CD4-positive, alpha-beta T cell treated with Interleukin-4 for 4 hours (primary cell): ENCODE measurements at places on chromosomes 5 and 9.

DNA sequence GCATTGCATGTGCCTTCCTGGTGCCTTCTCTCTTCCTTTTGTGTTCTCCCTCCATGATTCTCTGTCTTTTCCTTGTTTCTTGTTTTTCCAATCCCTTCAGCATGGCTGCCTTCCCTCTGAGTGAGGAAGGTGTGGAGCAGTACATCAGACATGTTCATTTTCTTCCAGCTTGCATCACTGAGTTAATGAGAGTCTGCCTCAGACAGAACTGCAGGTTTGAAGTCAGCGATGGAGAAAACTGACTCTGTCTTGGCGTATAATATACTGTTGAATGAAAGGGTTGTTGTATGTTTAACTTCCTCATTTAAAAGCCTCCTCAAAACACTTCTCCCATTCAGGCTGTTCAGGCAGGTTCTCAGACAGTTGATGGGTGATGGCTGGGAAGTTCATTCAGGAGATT, 129.3 kb downstream of the KDM4C start:
- no peak for DNase-seq

- no peak for DNase-seq
Observed at GRCh38 chr5:77828445-77828844, 52.3 kb upstream of the TBCA start.

- peak; percentile 74 for DNase-seq
Observed at GRCh38 chr9:99057665-99058625, 47.0 kb upstream of the TGFBR1 start.

GRCh38 chr5:42422656-42423280, 471 bp upstream of the GHR start:
- DNase-seq, result no peak

DNA sequence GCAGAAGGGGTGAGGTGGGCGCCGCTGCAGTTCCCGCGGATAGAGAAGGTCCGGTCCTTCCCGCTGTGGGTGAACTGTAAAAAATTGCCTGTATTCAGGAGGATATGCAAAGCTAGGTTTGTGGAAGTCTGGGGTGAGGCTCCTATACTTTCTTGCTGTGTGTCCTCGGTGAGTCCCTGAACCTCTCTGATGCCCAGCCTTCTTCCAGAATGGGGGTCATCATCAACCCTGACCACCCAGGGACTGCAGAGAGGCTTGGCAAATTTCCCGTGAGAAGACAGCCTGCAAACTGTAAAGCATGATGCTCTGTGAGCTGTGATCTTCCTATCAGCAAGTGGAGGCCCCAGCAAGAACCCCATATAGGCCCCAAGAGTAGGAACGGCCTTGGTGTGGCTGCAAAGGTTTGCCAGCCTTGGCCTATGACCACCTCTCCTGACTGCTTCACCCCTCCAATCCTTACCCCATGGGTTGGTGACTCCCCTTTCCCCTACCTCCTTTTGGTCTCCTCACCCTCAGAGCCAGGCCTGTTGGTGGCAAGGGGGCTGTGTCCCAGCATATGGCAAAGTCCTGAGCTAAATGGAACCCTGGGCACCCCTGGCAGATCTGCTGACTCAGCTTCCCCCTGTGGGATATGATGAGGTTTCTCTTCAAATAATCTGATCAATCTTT, 760 bp downstream of the ALDH1B1 start:
- DNase-seq, result no peak
